ENCODE measurements at places on chromosomes 16 and 17.

DNA sequence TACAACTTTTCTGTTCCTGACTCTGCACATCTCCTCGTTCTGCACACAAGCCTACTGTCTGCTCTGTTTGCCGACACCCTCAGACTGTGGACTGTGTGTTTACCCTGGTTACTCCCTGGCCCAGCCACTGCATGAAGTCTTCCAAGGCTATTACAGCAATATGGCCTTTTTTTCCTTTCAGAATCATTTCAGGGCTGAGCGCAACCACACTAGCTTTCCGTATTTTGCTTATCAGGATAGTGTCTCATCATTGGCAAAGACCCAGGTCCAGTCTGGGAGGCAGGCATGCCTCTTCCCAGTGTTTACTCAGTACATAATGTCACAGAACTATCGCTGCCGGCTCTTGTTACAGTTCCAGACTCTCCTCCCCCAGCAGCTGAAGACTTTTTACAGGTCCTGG is 10.1 kb downstream of the DNAH9 start:
- DNase-seq, result no peak

DNA sequence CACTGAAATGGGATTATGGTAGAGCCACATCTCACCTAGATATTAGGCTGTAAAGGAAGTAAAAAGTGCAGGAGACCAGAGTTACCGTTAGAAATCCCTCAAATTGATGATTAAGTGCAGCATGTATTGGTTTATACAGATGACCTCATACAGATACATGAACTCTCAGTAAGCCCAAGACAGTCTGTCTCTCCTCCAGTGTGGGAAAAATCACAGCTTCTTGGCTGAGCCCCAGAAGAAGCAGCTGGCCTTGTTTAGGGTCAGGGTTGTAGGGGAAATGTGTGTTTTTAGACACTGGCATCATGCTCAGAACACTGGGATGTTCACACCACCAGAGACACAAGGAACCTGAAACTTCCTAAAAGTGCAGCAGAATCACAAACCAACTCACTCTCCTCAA is 135.9 kb downstream of the KATNIP start:
- DNase-seq, result no peak

DNA sequence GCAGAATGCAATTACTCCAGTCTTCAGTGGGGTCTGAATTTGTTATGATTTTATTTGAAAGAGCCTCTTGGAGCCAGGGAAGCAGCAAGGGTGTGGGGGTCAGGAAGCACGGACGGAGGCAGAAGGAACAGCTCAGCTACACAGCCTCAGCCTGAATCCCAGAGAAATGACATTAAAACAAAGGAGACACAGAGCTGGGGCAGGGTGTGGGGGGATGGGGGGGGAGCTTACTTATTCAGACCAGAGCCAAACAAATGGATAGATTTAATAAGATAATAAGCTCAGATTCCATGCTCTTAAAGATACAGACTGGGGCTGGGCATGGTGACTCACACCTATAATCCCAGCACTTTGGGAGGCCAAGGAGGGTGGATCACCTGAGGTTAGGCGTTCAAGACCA is 195.3 kb downstream of the ZNF423 start:
- DNase-seq, result no peak

- DNase-seq, result no peak
Observed at GRCh38 chr16:56197192-56197992, 6.1 kb downstream of the GNAO1 start.
